ENCODE measurements at places on chromosomes 6 and 20.
A peak's percentile ranks its signal among the peaks of the same experiment; 100 is the strongest.

DNA sequence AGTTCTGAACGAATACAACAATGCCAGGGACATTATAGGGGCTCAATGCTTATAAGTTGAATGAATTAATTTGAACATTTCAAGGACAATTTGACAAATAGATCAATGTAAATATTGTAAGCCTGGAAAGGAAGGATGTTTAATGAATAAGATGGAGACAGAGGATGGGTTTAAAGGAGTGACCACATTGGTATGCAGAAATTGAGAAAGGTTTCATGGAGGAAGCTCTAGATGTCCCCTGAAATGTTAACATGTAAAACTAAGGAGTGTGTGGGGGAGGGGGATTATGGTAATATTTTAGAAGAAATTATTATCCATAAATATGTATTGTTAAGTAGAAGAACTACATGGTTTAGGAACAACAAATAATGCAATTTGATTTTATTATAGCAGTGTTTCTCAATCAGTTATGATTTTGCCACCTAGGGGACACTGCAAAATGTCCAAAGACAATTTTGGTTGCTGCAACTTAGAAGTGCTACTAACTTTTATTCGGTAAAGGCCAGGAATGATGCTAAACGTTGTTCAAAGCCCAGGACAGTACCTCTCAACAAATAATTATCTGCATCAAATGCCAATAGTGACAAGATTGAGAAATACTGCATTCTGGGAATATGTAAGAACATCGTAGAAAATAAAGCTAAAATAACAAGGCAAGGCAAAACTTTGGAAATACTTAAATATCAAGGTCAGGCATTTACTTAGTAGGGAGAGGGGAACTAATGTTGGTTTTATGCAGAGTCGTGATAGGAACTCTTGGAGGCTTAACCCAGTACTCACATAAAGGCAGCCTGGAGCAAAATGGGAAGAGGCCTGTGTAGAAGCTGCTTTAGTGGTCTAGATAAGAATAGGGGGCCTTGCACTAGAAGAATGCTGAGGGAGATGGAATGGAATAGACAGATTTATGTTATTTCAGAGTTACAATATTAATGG, 686.9 kb upstream of the CITED2 start:
- DNase-seq: no peak

GRCh38 chr6:119340796-119341487, 8.6 kb downstream of the MAN1A1 start:
- no peak for DNase-seq

DNA sequence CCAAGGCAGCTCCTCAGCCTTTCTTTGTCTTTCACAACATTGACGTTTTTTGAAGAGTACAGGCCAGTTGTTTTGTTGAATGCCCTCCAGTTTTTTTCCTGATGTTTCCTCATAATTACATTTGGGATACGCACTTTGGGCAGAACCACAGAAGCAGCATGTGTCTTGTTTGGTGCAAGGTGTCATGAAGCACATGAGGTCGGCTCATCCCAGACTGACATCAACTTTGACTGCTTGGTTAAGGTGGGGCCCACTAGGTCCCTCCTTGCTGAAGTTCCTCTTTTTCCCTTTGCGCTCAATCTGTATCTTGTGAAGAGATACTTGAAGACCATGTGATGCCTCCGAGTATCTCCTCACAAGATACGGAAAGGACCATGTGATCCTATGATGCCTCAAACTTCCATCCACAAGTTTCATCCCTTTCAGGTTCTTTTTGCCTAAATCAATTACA, 10.5 kb downstream of the SNAI1 start:
- DNase-seq: no peak

DNA sequence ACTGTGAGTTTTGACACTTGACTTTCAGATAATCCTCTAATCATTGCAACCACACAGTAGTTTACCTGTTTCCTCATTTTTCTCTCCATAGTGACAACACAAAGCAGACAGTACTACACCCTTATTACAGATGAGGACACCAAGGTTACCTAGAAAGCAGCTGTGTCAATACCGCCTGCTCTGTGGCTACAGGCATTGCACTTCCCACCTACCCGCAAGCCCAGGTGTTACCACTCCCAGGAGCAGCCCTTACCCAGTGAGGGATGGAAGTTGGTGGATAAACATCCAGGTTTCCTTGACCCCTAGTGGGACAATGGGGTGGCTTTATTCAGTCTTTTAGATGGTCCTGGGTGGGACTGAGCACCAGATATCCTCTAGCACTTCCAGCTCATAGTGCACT, 503.6 kb downstream of the PTPRT start:
- no peak for DNase-seq

- no peak for DNase-seq
Observed at GRCh38 chr6:30612213-30612612, 4.8 kb downstream of the PPP1R10 start.

DNA sequence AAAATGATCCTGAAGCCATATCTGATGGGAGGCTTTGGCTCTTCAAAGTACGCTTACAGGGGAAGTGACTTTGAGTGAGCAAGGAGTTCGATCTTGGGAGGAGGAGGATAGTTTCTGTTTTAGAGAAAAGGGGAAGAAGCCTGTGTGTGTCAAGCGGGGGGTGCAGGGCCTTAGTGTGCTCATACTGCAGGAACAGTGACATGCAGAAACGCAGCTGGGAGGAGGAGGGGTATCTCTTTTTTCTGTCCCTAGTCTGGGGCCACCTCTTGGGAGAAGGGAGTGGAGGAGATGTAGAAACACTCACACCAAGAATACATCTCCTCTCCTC, 19.8 kb downstream of the SIRPD start:
- no peak for DNase-seq

GRCh38 chr20:50583442-50584150, 73.4 kb downstream of the PTPN1 start:
- no peak for DNase-seq

- peak; percentile 57 for DNase-seq
Observed at GRCh38 chr6:137087902-137088301, 43.1 kb upstream of the IL20RA start.

- DNase-seq: no peak
Observed at GRCh38 chr20:57095426-57095825, 171.0 kb downstream of the BMP7 start.

DNA sequence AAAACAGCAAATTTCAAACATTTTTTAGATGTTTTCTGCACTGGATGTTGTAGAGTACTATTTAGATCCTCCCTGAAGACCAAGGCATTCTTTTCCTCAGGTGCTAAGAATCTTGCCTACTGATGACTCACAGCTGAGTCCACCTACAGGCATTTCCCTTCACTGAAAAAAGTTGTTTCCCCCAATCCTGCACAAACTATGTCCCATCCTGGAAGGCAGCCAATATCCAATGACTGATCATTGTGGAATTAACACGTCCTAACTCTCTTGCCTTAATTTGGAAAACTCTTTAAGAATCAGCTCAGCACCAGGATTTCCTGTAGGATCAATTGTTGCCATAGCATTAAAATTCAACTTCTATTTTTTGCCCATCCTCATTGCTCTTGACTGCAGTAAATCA, 268.4 kb upstream of the IRAK1BP1 start:
- no peak for DNase-seq

- peak; percentile 8 for DNase-seq
Observed at GRCh38 chr6:118984342-118984741, 49.4 kb upstream of the MCM9 start.

- no peak for DNase-seq
Observed at GRCh38 chr6:22318404-22318803, 21.6 kb upstream of the PRL start.

GRCh38 chr6:140779341-140779740, 1353.4 kb upstream of the GJE1 start:
- DNase-seq: no peak

- DNase-seq: no peak
Observed at GRCh38 chr20:49685809-49686208, 27.9 kb downstream of the B4GALT5 start.

- DNase-seq: no peak
Observed at GRCh38 chr6:25363427-25363826, 84.3 kb downstream of the CARMIL1 start.

DNA sequence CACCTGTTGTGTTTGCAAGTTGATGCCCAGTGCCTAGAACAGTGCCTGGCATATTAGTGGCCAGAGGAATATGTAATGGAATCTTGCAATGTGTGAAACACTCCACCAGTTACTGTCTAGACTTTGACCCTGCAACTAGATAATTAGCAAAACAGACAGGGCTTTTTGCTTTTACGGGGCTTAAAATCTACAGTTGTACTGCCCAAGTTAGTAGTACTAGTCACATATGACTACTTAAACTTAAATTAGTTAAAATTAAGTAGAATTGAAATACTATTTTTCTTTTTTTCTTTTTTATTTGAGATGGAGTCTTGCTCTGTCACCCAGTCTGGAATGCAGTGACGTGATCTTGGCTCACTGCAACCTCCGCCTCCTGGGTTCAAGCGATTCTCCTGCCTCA, 44.3 kb upstream of the PLCB4 start:
- DNase-seq: no peak

DNA sequence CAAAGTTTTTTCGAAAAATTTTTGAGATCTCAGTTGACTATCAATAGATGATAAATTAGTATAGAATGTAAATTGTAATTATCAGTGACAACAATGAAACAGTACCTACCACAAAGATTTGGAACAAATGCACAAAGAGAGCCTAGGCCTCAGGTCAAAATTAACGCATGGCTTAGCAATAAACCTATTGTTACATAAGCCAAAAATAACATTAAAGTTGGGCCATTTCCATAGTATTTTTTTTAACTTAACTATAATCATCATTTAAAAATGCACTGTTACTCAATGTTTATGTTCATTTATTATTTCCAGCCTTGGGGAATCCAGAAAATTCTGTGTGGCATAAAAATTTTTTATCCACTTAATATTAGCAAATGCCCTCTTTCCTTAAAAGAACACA, 117.0 kb downstream of the EPB41L2 start:
- DNase-seq: no peak

- peak; percentile 23 for DNase-seq
Observed at GRCh38 chr6:113690281-113691259, 166.6 kb upstream of the MARCKS start.

GRCh38 chr20:38181207-38181801, 16.2 kb upstream of the TGM2 start:
- no peak for DNase-seq

DNA sequence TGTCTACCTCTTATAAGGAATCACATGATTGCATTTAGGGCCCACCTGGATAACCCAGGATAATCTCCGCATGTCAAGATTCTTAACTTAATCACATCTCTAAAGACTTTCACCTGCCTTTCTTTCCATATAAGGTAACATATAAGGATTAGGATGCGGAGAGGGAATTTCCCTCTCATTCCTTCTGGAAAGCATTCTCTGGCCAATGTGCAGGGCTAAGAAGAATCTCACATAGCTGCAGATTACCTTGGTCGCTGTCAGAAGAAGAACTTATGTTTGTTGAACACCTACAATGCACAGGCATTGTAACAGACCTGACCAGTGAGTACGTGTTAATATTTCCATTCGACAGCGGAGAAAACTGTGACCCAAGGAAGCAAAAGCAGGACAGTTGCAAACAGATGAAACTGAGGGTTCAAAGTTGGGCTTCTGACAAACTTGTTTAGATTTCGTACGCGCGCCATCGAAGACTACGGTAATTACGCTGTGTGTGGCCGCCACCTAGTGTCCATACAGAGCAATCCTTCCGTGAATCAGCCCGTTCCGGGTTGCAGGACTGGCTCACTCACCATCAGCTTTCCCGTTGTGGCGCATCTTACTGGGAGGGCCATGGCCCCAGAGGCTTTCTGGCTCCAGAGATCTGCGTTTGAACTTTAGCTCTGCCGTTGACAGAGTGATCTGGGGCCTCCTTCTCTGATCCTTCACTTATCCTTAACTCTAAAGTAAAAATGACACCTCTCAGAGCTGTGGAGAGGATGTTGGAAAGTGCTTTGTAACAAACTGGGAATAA, 9.5 kb downstream of the C20orf202 start:
- DNase-seq: peak; percentile 80

DNA sequence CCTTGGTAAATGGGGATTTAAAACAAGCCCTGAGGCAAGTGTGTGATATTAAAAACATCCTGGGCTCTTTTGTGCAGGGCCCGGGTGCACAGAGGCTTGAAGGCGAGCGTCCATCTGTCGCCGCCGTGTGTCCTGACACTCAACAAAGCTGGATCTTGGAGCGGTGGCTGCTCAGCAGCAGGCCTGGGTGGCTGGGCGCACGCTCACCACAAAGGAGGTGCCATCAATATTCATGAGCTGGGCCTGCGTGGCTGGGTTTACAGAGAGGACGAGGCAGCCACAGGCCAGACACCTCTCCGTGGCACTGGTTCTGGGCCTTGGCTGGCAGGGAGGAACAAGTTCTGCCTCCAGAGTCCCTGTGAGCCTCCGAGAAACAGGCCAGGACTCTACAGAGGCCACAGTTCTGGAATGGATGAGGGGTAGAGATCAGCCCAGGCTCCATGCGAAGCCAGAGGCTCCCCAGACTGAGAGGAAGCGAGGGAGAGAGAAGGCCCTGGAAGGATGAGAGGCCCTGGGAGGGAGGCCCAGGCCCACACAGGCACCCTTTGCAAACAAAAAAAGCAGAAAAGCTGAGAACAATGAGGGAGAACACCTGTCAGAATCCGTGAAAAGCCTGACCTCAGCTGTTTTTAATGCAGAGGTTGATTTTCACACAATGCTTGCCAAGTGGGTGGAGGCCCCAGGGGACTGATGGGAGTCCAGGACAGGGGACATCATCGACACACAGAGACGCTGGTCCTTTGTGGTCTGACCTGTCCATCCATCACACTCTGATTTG, 21.9 kb downstream of the BHLHE23 start:
- no peak for DNase-seq

DNA sequence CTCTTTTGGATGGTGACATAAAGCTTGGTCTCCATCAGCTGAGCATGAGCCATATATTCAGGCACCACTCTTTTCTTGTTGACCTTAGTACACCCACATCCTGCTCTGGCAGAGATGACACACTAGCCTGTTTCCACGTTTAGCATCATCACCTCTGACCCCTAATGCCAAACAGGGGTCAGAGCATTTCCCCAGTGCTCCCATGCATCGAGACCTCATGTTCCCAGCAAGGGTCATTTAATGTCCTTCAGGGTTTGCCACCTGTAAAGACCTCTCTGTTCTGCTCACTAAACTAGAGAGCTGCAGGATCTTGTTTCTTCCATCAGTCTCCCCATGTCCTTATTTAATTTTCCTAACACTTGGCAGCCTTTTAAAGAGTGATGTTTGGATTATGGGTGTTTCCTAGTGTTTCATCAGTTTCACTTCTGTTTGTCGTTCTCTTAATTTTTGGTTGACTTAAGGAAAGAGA, 97.5 kb downstream of the AIG1 start:
- DNase-seq: no peak

DNA sequence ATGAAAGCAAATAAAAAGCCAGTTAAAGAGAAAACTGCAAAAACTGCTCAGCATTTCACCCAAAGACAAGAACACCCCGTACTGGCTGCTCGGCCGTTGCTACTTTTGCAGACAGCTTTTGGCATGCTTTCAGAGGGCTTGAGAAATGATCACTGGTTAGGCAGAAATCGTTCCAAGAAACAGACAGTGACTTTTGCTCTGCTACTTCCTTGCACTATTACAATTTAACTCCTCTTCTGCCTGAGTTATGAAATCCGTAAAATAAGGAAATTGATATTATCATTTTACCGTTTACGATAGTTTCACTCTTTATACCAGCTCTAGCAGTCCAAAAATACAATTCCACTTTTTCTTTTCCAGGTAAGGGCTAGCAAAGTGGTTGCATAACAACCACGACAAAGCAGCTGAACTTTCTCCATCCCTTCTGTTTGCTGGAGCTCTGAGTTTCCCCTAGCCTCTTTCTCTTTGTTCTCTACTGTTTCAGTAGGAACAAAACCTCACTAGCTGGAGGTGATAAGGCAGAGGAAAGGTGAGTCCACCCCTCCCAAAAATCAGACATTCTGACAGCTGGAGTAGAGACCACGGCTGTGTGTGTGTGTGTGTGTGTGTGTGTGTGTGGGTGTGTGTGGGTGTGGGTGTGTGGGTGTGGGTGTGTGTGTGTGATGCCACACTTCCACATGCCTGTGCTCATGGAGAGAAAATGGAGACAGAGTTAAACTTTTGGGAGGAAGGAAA, 191.8 kb upstream of the RREB1 start:
- no peak for DNase-seq

All from activated CD4-positive, alpha-beta T cell treated with anti-CD3 and anti-CD28 coated beads, Interleukin-2, amount 50 U/mL, for 16 hours (primary cell).